ENCODE measurements at places on chromosomes 3 and 15.
A peak's percentile ranks its signal among the peaks of the same experiment; 100 is the strongest.

GRCh38 chr3:128863560-128863959 lies 15.9 kb upstream of the ACAD9 start:
- no peak for DNase-seq

DNA sequence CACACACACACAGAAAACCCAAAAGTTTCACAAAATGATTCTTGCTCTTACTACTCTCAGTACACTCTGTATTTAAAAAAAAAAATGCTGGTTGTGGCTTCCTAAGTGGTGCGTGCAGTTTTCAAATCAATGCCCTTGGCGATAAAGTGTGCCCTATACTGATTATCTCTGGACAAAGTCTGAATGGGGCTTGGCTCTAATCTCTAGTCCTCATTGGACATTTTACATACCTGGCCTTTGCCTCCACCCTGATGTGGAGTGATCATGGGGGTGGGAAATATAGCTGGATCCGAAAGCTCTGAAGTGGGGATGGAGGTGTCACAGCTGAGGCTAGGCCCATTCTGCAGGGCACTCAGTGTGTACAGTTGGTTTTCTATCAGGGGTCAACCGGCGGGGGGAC lies 14.1 kb downstream of the B3GNT5 start:
- DNase-seq: no peak

GRCh38 chr3:142657033-142657432 lies 60.8 kb downstream of the PLS1 start:
- no peak for DNase-seq

DNA sequence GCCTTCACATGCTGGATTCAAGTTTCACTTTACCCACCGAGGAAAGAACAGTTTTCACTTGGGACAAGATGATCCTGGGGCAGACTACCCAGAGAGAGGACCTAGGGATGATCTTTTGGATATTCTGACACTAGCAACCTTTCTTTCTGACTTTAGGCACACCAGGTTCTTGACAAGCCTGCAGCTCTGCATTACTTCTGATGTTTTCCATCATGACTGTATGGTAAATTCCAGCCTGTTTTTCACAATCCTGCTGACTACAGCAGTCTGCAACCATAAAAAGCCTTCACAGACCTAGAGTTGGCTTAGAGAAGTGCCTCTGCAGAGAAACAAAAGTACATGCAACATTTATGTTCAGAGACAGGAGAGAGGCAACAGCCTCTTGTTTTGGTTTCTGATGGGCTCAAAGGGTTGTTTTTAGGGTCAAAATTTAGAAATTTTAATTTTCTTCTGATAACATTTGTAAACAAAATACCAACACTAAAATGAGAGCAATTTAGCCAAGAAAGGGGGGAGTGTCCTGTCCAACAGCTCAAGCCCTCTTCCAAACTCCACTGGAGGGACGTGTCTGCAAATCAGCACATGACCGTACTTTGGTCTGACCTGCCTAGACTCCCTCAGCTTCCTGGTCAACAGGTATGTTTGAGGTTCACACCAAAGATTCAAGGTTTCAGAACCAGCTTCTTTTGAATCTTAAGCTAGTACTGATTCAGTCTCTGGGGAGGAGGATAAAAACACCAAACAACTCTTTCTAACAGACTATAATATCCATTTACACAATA lies 799 bp downstream of the ABI3BP start:
- no peak for DNase-seq

DNA sequence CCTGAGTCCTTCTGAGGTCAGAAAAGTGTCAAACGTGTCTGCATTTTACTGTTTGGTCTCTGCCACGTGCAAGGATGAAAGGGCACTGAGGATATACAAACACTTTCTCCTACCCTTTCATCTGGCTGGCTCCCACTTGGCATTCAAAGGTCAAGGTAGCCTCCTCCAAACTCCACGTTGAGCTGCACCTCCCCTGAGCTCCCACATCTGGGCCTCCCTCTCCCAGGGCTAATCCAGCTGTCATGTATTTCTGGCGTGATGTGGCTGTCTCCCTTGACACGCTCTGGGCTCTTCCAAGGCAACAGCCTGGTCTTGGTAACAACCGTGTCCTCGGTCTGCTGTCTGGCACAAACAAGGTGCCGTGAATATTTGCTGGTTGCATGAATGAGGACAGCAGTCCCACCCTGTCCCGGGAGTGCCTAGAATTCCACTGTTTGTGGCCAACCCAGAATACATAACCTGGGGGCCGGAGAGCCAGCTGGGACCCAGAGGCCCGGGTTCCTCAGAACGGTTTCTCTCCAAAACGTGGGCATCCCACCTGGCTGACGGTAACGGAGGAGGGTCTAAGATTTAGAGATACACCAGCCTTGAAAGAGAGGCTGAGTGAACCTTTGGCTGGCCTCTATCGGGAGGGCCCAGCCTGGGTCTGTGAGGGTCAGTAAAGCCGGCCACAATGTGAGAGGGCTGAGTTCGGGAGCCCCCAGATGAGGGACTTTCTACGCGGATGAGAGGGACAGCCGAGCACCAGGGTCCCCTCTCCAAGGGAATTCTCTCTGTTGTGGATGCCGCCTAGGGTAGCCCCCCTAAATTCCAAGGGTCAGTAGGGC lies 767 bp downstream of the GLT8D1 start:
- DNase-seq: peak; percentile 13

- DNase-seq: peak; percentile 30
Observed at GRCh38 chr3:195802261-195802701, 9.4 kb downstream of the MUC4 start.

GRCh38 chr3:120350401-120350941 lies 1.3 kb upstream of the LRRC58 start:
- no peak for DNase-seq

DNA sequence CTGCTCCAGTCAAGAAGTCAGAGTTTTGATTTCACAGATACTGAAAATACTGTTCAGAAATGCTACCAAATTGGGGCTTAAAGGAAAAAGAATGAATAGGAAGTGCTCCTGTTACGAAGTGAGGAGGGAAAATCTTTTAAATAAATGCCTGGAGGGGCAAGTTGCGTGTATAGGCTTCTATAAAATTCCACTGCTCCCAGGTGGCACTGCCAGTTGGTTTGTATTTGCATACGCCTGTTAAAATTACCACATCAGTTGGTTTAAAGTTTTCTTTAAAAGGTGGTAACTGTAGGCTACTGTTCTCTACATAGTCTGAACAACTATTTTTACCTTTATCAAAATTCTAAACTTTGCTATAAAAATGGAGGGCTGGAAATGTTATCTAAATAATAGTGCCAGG lies 123.5 kb downstream of the DLG1 start:
- DNase-seq: no peak

GRCh38 chr3:31772272-31772671 lies 208.8 kb downstream of the OSBPL10 start:
- DNase-seq: no peak

DNA sequence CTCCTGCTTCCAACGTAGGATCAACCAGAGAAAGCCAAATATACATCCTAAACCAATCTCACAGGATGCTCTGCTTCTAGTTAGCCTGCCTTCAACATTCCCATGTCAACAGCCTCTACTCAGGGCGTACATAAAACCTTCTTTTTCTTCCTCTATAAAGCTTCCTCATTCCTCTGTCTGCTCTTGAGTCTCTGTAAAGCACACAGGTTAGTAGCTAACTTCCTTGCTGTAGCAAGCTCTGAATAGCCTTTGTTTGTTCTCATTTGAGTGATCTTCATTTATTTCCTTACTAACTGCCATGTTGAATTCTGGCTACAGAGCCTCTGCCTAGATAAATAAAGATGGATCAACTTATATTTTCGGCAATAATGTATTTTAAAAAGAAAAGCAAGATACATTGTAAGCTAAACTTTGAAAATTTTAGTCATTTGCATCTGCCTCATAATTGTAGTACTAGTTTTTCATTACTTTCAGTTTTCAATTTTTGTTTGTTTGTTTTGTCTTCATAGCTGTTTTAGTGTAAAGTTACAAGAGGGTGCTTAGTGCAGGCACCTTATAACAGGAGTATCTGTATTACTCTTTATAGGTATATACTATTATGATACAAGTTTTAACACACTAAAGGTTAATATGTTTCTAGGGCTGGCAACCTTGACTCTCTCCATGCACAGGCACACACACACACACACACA lies 498.2 kb downstream of the PYDC2 start:
- no peak for DNase-seq

- DNase-seq: no peak
Observed at GRCh38 chr3:125916376-125916978, 52.5 kb upstream of the ROPN1B start.

DNA sequence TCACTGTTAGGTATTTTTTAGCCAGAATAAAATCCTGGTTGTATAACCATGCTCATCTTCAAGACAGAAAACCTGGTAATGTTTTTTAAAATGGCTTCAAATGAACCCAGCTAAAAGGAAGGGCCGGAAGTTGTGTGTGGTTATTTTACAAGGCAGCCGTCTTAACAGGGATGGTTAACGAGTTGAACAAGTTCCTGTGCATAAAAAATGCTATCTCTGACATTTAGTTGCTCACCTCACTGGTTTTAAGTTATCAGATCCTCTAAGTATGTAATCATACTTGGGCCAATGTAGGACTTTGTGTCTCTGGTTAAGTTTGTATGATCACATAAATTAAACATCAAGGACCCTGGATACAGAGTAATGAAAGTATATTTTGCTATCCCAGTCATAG lies 2.1 kb downstream of the ATP11B start:
- DNase-seq: peak; percentile 12

DNA sequence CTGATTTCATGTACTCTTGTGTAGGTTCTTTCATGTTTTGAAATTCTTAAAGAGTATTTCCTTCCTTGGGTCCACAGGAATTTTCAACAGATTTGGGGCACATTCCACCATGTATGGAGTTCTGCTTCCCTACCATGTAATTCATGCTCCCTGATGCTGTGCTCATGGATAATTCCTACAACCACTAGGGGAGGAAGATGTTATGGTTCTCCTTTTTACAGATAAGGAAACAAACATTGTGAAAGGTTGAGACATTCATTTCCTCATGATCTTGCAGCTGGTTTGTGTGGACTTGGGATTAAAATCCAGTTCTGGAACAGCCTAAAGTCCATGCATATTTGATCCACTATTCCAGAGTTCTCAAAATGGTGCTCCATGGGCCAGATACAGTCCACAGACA lies 174.9 kb upstream of the FRMD4B start:
- no peak for DNase-seq

DNA sequence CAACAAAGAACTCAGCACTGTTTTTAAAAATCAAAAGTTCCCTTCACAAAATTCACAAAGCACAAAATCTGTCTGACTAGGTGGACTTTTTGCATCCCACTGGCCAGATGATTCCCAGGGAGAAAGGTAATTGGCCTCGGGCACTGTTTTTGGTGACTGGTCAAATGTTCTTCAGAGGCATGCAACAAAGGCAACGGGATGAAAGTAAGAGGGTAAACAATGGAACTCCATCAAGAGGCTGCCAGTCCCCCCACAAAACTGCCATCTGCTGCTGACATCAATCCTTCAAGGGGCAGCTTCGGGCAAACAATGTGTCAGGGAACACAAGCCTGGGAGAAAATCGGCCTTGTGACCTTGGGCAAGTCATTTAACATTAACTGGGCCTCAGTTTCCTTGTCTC lies 3.3 kb downstream of the SRGAP3 start:
- DNase-seq: no peak
